ENCODE measurements at places on chromosomes 1 and 21.

DNA sequence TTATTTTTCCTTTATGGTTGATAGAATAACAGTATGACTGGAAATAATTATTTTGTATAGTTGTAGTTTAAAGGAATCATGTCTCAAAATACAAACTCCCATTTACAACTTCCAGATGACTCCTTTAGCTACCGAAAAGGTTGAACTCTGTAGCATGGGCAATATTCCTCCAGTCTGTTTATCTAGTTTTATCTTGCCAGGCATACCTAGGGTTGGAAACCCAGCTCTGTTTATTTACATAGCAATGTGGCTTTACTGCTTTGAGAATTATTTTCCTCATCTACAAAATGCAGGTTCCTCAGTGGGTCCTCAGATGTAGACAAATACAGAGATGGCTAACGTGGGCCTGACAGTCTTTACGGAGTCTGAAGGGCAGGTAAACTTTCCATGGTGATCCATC lies 51.1 kb downstream of the C8A start:
- DNase-seq = no peak

GRCh38 chr21:31693222-31693621 lies 33.7 kb downstream of the SOD1 start:
- DNase-seq = no peak

DNA sequence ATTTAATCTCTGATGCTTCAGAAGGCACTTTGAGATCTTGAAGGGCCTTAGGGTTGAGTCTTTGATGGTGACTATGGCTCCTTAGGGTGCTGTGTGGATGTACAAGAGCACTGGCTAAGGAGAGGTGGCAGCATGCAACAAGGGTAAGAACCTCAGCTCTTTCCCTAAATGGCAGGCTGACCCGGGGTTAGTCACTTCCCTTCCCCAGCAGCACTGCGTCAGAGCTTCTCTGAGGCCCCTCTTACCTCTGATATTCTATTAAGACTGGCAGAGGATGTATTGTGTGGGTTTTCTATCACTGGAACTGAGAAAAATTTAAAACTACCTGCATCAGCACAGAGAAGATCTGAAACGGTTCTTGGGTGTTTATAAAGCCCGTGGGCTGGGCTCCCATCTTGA lies 11.8 kb downstream of the C1orf116 start:
- DNase-seq = no peak

DNA sequence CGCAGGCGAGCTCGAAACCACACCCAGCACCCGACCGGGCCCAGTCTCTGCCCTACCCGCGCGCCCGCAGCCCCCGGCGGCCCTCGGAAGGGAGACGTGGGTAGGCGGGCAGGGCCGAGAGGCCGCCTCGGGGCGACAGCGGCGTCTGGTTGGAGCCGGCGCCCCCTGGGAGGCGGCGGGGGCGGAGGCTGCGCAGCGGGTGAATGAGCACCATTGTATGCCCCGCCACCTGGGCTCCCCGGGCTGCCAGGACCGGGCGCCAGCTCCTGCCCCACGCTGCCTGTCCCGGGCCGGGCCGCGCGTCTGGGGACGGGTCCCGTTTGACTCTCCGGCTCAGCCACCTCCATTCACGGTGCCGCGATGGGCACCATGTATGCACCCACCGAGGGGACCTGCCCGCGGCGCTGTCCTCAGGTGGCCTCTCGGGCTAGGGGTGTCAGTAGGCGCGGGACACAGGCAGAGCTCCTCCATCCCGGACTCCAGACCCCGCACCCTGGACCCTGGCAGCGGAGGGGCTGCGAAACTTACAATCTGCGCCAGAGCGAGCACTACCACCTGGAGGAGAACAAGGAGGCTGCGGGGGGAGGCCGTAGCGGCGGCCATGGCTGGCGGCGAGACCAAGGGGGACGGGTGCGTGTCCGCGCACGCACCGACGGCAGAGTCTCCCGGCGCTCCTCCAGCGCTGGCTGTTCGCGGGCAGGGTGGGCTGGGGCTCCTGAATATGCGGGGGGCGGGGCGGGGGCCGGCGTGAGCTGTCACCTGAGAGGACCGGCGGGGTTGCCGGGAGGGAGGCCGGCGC lies at the start of gene COL9A2:
Gene COL9A2 (minus strand): TSS at position 692 of the 799 bp plus-strand sequence. CDS start 89 bp downstream, at position 603.
- peak; percentile 75 for DNase-seq

GRCh38 chr21:24112020-24112419 lies 1495.3 kb downstream of the MRPL39 start:
- no peak for DNase-seq

DNA sequence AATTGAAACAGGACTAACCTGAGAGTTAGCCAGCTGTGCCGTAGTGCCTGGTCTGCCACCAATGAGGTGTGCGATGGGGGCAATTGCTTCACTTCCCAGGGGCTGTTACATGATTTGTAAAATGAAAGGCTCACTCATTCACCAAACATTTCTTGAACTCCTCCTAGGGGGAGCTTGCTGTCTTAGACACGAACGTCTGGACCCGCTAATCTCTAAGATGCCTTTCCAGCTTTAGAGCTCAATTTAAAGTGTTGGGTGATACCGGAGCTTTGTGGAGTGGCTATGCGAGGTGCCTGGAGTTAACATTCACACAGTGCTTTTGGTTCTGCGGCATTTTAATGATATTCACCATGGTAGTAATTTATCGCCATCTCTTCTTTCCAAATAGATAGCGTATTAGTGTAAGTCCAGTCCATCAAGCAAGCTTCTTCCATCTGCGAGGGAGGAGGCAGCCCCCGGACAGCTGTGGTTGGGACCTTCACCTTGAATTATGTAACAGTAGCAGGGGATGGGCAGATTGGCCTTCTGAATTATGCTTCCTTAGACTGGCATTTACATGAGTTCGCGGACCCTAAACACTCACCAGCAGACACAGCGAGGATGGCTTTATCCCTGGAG lies 179.9 kb downstream of the ADSS2 start:
- DNase-seq = no peak

All from activated T-cell treated with anti-CD3 and anti-CD28 coated beads, Interleukin-2, amount 50 U/mL, for 1 hour (primary cell).